ENCODE measurements at places on chromosomes 12 and 14. TPM values are rescaled to one million over a fixed set of nuclear protein-coding genes. Genes with fewer than 3 reads are reported as not detected.

The LRRC23 gene
- 9.8 TPM for total RNA-seq

The HCAR2 gene
- total RNA-seq: not detected

The PLEKHD1 gene
- total RNA-seq: under 0.01 TPM

The MUCL1 gene
- not detected for total RNA-seq

The IL23A gene
- not detected for total RNA-seq

The PIANP gene
- total RNA-seq: 0.11 TPM

Data from articular chondrocyte of knee joint (primary cell).